Ureter (tissue), 1 donor: ENCODE measurements at places on chromosomes 4 and X.

DNA sequence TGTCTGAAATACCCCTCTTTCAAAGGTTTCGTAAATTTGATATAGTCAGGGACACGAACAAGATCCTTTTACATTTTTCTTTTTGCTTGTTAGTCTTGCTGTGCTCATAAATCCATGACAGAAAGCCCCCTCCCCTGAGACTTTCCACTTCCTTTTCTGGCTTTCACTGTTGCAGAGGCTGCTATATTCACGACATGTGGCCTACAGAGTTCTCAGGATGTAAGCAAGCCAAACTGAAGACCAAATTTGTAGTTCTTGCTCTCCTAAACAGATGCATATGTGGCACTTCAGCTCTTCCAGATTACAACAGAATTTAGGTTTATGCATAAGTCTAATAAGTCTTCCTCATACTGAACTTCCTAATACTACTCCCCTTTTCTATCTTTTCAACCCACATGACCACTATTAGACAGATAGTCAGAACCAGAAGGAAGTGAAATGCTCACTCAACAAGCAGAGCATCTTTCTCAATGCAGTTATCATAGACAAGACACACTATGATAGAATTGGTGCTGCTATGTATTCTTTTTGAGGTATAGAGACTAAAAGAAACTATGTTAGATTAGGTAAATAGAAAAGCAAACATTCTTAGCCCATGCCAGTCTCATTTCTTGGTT is 15.0 kb downstream of the BTK start:
- no peak for DNase-seq

GRCh38 chr4:5752376-5753184 is 41.6 kb downstream of the EVC start:
- peak; percentile 32 for DNase-seq

DNA sequence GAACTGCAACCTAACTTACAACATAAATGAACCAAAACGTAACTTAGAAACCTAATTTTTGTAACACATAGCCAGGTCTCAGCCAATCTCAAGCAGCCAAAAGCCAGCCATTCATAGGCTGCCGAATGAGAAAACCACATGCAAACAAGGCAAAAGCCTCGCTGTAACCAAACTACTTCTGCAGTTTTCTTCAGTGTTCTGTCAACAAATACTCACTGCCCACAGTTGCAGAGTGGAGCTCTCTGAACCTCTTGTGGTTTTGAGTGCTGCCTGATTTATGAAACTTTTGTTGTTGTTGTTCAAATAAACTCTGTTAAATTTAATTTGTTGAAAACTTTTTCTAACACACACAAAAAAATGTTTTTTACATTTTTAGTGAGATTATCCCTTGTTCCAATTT is 251.2 kb downstream of the PAPSS1 start:
- no peak for DNase-seq

DNA sequence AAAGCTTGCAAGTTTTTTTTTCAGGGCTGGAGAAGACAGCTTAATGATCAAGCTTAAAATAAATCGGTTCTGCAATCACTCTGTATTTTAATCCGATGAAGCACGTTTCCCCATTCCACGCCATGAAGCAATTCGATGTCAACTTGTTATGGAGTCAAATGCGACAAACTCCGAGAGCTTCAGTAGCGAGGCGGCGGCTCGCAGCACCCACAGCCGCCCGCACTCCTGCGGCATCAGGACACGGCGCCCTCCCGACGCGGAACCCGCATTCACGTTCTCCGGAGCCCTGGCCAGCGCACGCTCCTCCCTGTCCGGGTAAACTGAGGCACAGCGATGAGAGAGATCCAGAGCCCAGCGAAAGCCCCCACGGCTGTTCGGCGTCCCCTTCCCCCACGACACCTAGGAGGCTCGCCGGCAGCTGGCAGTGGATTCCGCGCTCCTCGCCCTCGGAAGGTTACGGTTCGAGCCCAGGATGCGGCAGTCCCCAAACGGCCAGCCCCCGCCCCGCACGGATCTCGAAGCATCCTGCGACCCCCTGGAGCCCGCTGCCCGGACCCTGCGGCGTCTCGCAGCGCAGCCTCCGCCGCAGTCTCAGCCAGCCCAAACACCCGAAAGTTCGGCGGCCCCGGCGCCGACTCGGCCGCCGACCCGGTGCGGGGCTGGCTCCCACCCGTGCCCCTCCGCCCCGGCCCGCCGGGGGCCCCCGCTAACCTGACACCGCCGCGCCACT is 507 bp downstream of the MFAP3L start:
- DNase-seq, result no peak

GRCh38 chr4:188037003-188037713 is 41.6 kb downstream of the ZFP42 start:
- no peak for DNase-seq

- DNase-seq, result no peak
Observed at GRCh38 chr4:125184116-125184515, 130.6 kb upstream of the FAT4 start.
